Purkinje cell (primary cell): ENCODE measurements at places on chromosomes 3 and 15. TPM values are rescaled to one million over a fixed set of nuclear protein-coding genes. Genes with fewer than 3 reads are reported as not detected.

ONECUT1 gene
- polyA plus RNA-seq, result not detected in 2 replicates

TMEM108 gene
- 52.7 and 68.5 TPM in 2 replicates for polyA plus RNA-seq

AGTR1 gene
- 2.9 and 6.6 TPM in 2 replicates for polyA plus RNA-seq

TGM5 gene
- polyA plus RNA-seq, result 0.24 TPM in 1 of 2 replicates, not detected in the other

UROC1 gene
- not detected in 2 replicates for polyA plus RNA-seq

TGM4 gene
- polyA plus RNA-seq, result not detected in 2 replicates

TMIE gene
- 0.13 and 0.42 TPM in 2 replicates for polyA plus RNA-seq

CNOT10 gene
- 7.8 and 15.3 TPM in 2 replicates for polyA plus RNA-seq

TUSC7 gene
- polyA plus RNA-seq, result 5.7 TPM in 1 of 2 replicates, not detected in the other

FAM107A gene
- 13.8 and 16.7 TPM in 2 replicates for polyA plus RNA-seq

IL12A gene
- polyA plus RNA-seq, result not detected in 2 replicates

A4GNT gene
- polyA plus RNA-seq, result not detected in 2 replicates

MOBP gene
- 2.7 and 4.5 TPM in 2 replicates for polyA plus RNA-seq

SEMA5B gene
- polyA plus RNA-seq, result 0.42 and 2.9 TPM in 2 replicates

LEKR1 gene
- 0.15 and 1.7 TPM in 2 replicates for polyA plus RNA-seq

CAND2 gene
- 2.6 and 3.4 TPM in 2 replicates for polyA plus RNA-seq

KNL1 gene
- polyA plus RNA-seq, result not detected in 2 replicates

MINAR1 gene
- polyA plus RNA-seq, result 0.04 and 1.4 TPM in 2 replicates

TRIP4 gene
- polyA plus RNA-seq, result 21.2 and 21.9 TPM in 2 replicates

CFAP20DC gene
- polyA plus RNA-seq, result 1.2 and 1.4 TPM in 2 replicates

EFL1 gene
- 7.5 and 10.1 TPM in 2 replicates for polyA plus RNA-seq

ATP2B2 gene
- 357 and 433 TPM in 2 replicates for polyA plus RNA-seq

STXBP5L gene
- 5.6 and 13.7 TPM in 2 replicates for polyA plus RNA-seq

FRMD5 gene
- polyA plus RNA-seq, result 14.7 and 26.4 TPM in 2 replicates

WDR49 gene
- 3.2 and 6.9 TPM in 2 replicates for polyA plus RNA-seq
